ENCODE measurements at places on chromosomes 16 and 17.

DNA sequence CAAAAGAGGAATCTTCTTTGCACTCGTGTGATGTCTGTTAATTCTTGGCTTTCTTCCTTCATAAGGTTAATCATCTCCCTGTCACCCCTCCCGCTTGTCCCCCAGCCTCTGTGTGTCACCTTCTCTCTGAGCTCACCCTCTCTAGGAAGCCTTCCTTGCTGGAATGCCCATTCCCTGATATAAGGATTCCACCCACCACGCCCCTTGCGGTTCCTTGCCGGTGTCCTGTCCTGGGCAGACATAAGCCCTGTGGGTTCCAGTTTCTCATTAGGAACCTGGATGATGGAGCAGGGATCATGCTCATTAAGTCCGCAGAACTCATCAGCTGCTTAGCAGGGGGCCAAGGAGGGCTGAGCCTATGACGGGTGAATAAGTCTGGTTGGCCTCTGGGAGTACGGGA, 559.3 kb downstream of the MAF start:
- DNase-seq: no peak

- DNase-seq: no peak
Measured at GRCh38 chr16:46733319-46733830, 14.8 kb downstream of the MYLK3 start.

DNA sequence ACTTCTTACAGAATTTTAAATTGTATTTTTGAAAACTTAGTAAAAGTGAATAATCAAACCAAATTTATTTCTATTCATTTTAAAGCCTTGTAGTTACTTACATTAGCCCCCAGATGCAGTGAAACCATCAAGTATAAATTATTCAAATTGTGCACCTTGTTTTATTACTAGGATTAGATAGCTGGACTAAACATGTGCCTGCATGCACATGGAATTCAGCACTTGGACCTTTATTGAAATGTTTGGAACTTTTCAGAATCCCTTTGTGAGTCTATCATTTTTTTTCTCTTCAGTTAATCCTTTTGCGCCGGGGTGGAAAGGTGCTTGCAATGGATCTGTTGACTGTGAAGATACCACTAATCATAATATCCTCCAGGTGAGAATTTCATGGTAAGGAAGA, 4.7 kb downstream of the ZPBP2 start:
- no peak for DNase-seq

- DNase-seq: no peak
Measured at GRCh38 chr16:85152414-85153030, 40.2 kb upstream of the CIBAR2 start.

- peak; percentile 27 for DNase-seq
Measured at GRCh38 chr17:81866440-81867169, 4.5 kb downstream of the ARHGDIA start.

DNA sequence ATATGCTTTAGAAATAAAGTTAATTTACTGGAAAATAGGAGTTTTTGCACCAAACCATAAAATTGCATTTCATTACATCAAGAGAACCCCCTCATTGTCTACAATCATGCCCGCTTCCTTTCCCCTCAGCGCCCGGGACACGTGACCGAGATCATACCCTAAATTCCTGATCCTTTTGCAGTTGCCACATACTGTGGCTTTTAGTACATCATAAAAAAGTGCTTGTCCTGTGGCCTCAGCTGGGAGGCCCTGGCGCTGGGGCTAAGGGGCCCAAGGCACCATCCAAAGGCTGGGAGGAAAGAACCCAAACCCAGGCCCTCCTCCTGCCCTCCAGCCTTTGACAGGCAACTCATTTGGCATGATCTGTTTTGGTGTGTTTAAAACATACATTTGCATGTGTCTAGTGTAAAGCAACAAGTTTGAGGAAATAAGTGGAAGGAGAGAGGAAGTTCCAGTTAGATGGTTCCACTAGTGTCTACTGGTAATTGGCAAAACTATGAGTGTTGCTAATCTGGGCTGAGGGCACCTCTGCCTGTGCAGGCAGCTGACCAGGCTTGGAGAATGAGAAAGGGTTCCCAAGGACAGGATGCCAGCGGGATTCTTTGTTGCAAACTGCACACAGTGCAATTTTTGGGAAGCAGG, 6.0 kb downstream of the CDK5R1 start:
- DNase-seq: no peak

GRCh38 chr17:57902800-57903759, 52.1 kb downstream of the CUEDC1 start:
- DNase-seq: no peak

DNA sequence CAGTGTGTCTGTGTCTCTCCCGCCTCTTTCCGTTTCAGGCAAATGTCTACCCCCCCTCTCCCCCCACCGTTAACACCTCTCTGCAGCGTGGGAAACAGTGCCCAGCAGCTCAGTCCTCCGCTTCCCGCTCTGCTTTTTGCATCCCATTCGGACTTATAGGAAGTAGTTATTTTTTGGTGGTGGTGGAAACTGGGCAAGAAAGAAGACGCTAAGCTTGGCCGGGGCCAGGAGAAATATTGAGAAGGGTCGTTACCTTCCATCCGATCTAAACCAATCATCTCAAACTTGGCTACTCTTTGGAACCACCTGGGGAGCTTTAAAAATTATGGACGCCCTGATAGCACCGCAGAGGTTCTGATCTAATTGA, 499 bp upstream of the HLF start:
- no peak for DNase-seq

All from activated CD8-positive, alpha-beta memory T cell treated with anti-CD3 and anti-CD28 coated beads, Interleukin-2, amount 50 U/mL, for 4 hours (primary cell).